Right ventricle myocardium superior (tissue), 1 donor: ENCODE measurements at places on chromosomes 7 and 10. TPM values are rescaled to one million over a fixed set of nuclear protein-coding genes. Genes with fewer than 3 reads are reported as not detected.

The MMD2 gene
- not detected for total RNA-seq

The NUTM2D gene
- total RNA-seq: 4.0 TPM

The OPN1SW gene
- not detected for total RNA-seq

The KNDC1 gene
- not detected for total RNA-seq

The AKR1D1 gene
- not detected for total RNA-seq

DNA sequence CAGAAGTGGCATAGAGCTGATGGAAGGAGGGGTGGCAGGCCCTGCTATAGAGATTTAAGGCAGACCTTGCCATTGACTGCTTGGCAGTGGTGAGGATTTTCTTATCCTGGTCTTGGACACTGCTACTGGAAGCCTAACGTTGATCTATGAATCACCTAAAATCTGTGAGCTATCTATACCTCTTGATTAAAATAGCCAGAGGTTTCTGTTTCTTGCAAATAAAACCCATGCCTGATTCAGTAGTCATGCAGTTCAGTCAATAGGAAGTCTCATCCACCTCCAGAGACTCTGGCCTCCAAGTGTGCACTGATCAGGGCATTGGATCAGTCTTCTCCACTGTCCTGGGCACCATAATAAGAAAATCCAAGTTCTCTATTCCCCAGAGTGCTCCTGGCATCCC is 286.5 kb downstream of the PTEN start:
- no peak for DNase-seq

DNA sequence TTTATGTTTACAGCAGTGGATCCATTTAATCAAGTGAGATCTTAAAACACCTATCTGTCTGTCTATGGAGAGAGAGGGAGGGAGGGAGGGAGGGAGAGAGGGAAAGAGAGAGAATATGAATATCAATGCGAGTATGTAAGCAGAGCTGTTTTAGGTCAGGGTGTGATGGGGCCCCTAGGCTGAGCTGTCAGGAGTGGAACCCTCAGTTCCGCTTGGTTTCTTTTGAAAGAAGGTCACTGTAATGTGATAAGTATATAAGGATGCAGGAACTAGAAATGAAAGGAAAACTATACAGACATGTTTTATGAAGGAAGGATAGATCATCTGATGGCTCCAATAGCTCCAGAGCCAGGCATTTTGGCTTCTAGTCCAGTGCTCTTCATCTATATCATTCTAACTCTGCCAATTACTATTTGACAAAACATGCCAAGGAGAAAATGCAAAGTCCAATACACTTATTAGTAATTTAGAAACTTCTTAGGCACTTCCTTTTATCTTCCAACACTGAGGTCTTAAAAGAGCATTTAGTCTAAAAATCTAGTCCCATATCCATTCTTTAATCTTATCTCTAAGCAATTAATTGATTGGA is 70.3 kb downstream of the NRCAM start:
- no peak for DNase-seq
